SJSA1 (cell line): ENCODE measurements at places on chromosomes 13 and 19.
A peak's percentile ranks its signal among the peaks of the same experiment; 100 is the strongest.

DNA sequence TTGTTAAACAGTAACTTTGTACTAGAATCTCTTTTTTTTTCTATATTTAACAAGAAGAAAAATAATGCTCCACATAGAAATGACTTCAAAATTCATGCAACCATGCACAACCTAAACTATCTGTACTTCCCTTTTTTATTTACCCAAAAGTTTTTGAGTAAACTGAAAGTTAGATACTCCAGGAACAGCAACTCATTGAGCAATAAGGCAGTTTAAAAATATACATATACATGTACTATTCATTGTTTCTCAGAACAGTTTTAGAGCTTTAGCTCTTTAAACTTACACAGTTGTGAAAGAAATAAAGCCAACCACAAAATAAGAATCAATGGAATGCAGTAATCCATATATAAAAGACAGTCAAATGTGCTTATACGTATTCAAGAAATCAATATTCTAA is 39.2 kb downstream of the MTMR6 start:
- no peak for DNase-seq

DNA sequence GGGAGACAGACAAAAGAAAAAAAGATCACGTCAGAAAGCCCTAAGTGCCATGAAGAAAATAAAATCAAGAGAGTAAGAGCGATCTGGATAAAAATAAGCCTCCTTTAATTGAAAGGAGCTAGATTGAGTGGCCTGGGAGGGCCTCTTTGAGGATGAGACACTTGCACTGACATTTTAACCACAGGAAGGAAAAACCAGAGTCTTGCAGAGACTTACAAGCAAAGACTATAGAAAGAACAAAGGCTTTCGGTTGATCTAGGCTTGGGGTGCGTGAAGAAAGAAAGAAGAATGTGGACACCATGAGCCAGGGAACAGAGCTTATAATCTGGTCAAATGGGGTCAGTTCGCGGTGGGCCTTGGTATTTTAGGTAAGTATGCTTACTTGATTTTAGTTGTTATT is 342.7 kb downstream of the COG6 start:
- no peak for DNase-seq

DNA sequence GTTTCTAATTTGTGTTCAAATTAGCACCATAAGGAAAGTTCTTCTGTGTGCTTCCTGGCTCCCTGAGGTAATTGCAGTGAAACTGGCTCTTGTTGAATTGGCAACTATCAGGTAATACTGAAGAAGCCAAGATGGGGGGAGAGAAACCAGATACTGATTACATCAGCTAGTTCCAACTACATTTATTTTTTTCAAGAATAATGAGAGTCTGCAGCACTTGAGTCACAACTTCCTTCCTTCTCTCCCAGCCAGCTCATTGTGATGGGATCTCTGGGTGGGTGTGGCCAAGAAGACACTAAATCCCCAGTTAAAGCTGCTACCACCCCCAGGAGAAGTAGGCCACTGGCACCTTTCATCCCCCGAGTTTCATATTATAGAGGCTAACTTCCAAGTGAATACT is 100.7 kb upstream of the RXFP2 start:
- no peak for DNase-seq

- DNase-seq: no peak
Measured at GRCh38 chr13:90696254-90696653, 651.2 kb upstream of the MIR17HG start.

DNA sequence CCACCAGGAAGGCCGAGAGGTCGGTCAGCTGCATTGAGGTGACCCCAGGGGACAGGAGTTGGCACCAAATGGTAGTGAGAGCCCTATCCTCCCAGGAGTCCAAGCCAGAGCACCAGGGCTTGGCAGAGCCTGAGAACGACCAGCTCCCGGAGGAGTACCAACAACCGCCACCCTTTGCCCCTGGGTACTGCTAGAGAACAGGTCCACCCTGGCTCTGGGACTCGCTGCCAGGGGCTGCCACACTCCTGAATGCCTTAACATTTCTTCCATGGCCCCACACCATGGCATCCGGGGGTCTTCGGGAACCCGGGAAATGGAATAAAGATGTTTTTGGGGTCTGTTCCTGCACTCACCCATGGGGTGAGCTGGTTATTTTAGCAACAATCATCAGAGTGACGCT is 14.1 kb downstream of the HSH2D start:
- no peak for DNase-seq

- DNase-seq: peak; percentile 76
Measured at GRCh38 chr13:99178636-99179035, 22.0 kb upstream of the UBAC2 start.

DNA sequence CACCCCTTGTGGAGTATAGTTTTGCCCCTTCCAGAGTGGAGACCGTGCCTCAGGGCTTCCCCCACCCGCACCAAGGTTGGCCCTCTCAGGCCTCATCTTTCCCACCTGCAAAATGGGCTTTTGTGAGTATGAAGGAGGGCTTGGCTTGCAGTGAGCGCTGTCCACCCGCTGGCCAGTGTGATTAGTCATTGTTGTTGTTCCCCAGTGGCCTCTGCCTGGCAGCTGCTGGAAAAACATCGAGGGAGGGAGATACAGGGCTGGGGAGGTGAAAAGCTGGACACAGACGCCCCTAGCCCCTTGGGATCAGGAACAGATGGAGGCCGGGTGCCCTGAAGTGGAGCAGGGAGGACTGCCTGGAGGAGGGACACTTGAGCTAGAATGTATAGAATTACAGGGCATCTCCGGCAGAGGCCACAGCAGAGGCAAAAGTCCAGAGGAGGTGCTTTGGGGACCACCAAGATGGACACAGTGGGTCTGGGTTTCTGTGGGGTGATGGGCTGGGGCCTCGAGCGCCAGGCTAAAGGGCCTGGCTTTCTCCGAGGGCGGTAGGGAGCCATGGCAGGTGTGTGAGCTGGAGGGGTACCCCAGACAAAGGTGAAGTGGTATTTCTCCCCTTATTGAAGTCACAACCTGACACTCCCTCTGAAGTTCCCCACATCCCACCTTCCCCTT is 3.9 kb upstream of the IL12RB1 start:
- no peak for DNase-seq

GRCh38 chr13:96172066-96172465 is 82.2 kb downstream of the HS6ST3 start:
- DNase-seq: no peak

- DNase-seq: no peak
Measured at GRCh38 chr19:18346091-18346490, 5.7 kb downstream of the PGPEP1 start.

- peak; percentile 48 for DNase-seq
Measured at GRCh38 chr13:82458169-82458568, 1424.1 kb downstream of the SLITRK1 start.
